ENCODE measurements at places on chromosomes 1 and 21.

DNA sequence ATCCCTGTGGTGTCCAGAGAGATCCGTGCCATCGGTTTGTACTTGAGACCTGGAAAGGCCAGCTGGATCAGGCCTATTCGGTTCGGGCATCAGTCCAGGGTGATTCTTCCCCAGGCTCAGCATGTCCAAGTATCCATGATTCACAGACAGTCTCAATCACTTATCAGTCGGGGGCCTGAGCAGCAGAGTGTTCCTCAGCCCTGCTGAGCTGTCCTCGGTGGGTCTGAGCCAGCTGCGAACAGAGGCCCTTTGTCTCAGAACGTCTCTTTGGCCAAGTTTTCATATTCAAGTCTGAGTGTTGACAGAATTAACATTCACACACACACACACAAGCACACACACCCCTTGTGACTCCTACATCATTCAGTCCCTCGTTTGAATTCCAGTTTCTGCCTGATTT, 33.4 kb upstream of the OSBPL9 start:
- peak; percentile 10 for DNase-seq

GRCh38 chr1:154798645-154799044, 71.4 kb downstream of the KCNN3 start:
- DNase-seq: no peak

- DNase-seq: no peak
These were observed 142.0 kb upstream of the COA6 start for GRCh38 chr1:234231061-234231892.

DNA sequence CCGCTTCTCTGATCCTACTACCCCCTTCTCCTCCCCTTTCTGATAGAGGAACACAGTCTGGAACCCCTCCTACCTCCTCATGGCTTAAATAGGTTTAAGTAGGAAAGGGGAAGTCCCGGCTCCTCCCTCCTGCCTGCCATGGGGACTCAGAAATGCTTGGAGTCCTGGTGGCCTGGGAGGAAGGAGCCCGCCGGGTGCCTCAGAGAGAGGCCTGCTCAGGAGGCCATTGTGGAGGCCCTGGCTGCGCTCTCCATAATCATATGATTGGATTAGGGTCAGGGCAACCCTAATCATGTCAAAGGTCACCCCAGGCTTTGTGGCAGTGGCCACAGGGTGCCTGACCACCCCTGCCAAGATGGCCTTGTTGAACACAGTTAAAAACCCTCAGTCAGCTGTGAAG, 29.0 kb downstream of the WNT3A start:
- no peak for DNase-seq

GRCh38 chr1:8669606-8670335, 147.7 kb downstream of the RERE start:
- DNase-seq: no peak

DNA sequence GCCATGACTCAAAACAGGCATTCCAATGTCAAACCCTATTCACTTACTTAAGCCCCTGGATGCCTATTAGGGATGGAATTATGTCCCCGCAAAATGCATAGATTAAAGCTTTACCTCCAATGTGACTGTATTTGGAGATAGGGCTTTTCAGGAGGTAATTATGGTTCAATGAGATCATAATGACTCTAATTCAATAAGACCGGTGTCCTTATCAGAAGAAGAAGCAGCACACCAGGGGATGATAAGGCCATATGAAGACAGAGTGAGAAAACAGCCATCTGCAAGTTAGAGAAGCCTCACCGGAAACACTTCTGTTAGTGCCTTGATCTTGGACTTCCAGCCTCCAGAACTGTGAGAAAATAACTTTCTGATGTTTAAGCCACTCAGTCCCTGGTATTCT, 1131.8 kb upstream of the TMPRSS15 start:
- DNase-seq: no peak

GRCh38 chr1:18539171-18539570, 58.4 kb downstream of the KLHDC7A start:
- no peak for DNase-seq

DNA sequence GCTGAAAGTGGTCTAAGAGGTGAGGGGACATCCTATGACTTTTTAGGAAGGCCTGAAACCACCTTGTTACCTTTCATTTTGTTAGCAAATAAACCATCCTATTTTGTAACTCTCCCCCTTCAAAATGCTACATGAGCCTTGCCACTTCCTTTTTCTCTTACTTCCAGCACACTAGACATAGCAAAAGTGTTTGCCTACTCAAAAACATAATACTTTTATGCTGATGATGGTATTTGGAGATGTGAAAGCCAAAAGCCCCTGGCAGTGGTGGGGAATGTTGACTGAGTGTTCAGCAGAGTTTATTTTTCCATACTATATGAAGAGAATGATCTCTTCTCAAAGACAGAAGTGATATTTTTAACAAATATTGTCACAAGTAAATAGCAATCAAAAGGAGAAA, 134.2 kb downstream of the EDEM3 start:
- DNase-seq: no peak

DNA sequence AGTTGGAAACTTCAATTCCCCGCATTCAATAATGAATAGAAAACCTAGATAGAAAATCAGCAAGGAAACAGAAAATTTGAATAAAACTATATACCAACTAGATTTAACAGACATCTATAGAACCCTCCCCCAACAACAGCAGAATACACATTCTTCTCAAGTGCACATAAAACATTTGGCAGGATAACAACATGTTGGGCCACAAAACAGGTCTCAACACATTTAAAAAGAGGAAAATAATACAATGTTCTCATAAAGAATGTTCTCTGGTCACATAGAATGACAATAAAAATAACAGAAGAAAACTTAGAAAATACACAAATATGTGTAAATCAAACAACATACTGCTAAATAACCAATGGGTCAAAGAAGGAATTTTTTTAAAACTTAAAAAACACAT, 24.9 kb downstream of the ITGB3BP start:
- no peak for DNase-seq

- DNase-seq: no peak
These were observed 21.7 kb upstream of the PEX10 start for GRCh38 chr1:2433936-2434655.

DNA sequence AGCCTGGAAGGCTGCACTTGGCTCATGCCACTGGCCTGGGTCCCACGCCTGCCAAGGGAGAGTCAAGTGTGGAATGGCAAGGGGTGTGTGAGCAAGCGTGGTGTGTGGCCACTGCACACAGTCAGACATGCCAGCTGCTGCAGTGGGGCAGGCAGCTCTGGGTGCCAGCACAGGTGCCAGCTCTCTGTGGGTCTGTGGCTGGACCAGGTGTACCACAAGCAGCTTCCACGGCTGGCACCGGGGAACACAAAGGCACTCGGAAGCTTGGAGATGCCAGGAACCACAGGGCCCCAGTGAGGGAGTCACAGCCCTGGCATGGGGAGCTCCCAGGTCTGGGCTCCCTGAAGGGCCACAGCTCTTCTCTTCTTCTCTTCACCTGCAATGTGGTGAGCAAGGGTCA, 34.8 kb downstream of the ACTL8 start:
- no peak for DNase-seq

GRCh38 chr1:51729824-51730301, 113.0 kb downstream of the OSBPL9 start:
- peak; percentile 55 for DNase-seq

DNA sequence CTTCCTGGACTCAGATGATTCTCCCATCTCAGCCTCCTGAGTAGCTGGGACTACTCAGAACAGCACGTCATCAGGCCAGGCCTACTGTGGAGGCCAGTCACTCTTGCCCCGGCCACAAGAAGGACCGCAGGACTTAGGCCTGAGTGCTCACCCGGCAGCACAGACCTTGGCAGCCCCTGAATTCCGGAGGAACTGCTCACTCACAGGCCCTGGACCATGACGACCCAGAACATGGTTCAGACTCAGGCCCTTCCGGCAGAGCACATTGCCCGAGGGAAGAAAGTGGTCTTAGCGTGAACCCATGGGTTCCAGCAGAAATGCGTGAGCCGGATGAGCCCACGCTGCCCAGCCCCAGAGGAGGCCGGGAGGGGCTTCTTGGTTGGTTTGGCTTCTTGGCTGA, 177.3 kb upstream of the TMEM51 start:
- DNase-seq: no peak

- DNase-seq: no peak
These were observed 18.5 kb upstream of the EPS15 start for GRCh38 chr1:51537568-51537967.

DNA sequence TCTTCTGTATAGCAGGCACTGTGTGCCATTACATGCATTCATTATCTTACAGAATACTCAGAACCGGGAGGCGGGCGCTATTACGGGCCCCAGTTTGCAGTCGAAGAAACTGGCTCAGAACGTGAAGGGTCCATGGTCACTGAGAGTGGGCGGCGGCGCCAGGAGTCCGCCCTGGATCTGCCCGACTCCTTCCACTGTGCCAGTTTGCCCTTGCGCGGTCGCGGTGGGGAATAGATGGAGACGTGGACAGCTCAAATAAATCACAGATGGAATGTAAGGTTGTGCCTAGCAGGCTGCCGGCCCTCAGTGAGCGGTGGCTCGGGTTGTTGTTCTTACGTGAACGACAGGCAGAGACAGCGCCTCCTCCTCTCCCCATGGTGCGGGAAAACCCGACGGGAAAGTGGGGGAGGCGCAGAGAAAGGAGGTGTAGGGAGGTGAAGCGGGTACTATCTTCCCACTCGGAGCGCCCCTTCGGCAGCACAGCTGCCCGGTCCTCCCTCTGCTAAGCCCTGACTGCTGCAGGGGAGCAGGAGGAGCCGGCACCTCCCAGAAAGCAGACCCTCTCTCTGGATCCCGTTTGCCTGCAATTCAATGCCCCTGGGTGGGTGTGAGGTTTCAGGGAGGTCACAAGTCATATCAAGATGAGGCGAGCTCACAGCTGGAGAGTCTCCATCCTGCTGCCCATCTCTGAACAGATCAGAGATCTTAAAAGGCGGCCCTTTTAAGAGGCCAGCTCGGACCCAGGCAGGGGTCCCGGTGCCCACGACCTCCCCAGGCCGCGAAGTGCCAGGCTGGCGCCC, 1.1 kb downstream of the COL9A2 start:
- DNase-seq: peak; percentile 41

- no peak for DNase-seq
These were observed 18.7 kb downstream of the IL23R start for GRCh38 chr1:67184838-67185421.
